ENCODE measurements at places on chromosomes 7 and 10. TPM values are rescaled to one million over a fixed set of nuclear protein-coding genes. Genes with fewer than 3 reads are reported as not detected.

DNA sequence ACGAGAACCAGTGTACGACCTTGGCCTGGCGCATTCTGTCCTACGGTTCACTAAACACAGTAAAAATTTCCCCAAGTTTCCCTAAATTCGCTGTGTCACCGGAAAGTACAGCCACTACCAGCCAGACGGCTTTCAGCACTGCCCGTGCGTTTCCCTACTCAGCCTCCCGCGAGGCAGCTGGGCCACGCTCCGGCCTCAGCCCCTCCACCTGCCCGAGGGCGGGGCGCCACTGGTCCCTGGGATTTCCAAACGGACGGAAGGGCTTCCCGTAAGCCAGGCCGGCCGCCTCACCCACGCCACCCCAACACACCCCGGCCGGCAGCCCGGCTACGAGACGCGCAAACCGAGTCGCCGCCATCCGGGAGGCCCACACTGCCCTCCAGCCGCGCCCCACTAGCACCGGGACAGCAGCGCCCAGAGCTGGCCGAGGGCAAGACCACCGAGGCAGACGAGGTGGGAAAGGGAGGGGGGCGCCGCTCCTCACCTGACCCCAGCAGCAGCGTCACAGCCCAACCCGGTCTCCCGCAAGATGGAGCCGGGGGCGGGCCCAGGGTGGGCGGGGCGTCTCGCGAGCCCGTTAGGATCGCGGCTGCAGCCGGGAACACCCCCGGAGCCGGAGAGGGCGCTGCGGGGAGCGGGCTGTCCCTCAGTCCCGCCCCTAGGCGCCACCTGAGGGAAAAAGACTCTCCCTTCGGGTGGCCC lies at the start of gene ANXA7:
TSS of gene ANXA7 (minus strand) at position 531 of the 702 bp plus-strand sequence. CDS start 13,202 bp downstream, outside the sequence.
- peak; percentile 95 for DNase-seq

GRCh38 chr7:117068511-117069145 lies 115.3 kb downstream of the ST7 start:
- no peak for DNase-seq

EVX1 gene
- not detected for total RNA-seq

GRCh38 chr7:94145602-94146001 lies 141.4 kb upstream of the BET1 start:
- no peak for DNase-seq

DNA sequence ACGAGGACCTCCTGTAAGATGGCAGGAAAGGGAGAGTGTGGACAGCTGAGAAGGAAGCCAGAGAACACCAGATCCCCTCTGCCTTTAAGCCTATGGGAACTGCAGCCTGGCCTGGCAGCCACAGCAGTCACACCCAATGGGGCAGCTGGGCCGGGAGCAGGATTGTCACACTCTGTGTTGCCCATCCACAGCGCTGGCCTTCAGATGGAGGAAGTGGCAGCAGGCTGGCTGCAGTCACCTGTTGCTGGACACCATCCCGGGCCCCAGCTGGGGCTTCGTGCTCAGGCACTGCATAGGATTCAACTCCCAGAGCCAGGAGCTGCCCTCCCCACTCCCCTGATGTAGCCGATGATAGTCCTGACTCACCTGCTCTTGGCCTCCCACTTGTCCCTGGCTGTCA lies 114.4 kb downstream of the COL13A1 start:
- DNase-seq, result no peak

- DNase-seq, result no peak
Observed at GRCh38 chr7:70736715-70737460, 395.1 kb upstream of the GALNT17 start.

AKR1C4 gene
- total RNA-seq, result not detected

GRCh38 chr10:90675621-90676020 lies 182.2 kb downstream of the HTR7 start:
- DNase-seq, result no peak

GRCh38 chr10:93379731-93380575 lies 102.2 kb downstream of the MYOF start:
- peak; percentile 49 for DNase-seq

GRCh38 chr7:133784486-133785001 lies 342.6 kb upstream of the LRGUK start:
- DNase-seq, result no peak

GRCh38 chr10:51386248-51386885 lies 312.1 kb downstream of the PRKG1 start:
- no peak for DNase-seq

GRCh38 chr7:19390795-19391194 lies 245.6 kb upstream of the FERD3L start:
- DNase-seq, result no peak

DNA sequence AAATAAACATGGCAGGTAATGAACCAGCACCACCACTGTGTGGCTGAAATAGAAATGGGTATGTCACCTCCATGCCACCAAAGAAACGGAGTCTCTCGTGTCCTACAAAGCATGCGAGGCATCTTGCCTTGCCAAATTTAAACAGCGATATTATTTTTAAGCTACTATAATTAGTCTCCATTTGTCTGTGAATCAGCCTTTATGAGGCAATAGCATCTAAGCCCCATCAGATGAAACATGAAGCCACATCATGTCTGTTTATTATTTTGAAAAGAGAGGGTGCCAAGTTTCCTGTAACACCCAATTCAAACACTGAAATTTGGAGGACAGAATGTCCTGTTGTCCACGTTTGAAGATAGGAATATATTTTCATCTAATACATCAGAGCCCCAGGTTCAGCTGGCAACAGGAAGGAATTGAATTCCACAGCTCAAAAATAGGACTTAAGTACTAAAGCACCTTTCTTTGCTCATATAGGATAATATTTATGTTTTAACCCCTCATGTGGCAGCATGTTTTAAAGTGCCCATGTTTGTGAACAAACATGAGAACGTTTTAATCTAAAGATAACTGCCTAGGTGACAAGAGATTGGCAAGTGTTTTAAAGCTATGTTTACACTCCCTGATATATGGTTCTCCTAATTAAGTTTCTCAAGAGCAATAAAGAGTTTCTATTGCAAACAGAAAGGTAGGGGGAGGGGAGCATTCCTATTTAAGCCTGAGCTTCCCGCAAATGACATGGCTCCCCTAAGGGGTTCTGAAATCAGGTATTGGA lies 86.8 kb downstream of the SORBS1 start:
- no peak for DNase-seq

METTL27 gene
- total RNA-seq, result 2.8 TPM

PLCE1 gene
- total RNA-seq, result 0.04 TPM

DNA sequence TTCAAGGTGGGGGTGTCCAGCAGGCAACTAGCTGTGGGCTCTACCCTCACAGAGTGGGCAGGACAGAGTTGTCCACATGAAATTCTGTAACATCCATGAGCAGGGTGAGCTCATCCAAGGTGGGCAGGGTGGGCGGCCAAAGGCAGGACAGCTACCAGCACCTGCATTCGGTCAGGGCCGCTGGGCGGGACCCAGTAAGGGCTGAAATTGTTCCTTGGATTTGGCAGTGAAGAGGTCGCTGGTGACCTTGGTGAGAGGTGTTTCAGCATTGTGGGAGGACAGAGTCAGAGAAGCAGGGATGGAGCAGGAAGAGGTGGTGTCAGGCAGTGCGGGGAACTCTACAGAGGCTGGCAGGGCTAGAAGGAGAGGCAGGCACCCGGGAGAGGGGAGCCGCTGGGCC lies 23.9 kb downstream of the ADCYAP1R1 start:
- DNase-seq, result no peak

DNA sequence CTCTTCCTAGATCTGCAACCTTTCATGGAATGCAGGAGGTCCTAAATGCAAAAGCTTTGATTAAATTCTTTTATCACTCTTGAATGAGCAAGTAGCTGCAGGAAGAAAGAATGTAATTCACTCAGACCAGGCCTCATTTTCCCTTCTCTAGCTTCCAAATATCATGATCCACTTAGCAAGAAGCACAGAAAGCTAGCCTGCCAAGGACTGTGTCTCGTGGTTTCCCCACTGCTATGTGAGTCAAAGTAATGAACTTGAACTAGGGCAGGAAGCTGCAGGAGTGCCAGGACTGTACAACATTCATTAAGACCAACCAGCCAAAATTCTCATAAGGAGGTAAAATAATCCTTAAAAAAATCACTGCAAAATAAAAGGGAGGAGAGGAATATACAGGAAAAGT lies 379.2 kb downstream of the CALN1 start:
- no peak for DNase-seq

GRCh38 chr10:72277996-72278667 lies 4.4 kb downstream of the DDIT4 start:
- DNase-seq, result no peak

GRCh38 chr7:103690242-103690974 lies 244.4 kb upstream of the SLC26A5 start:
- DNase-seq, result no peak

CPA1 gene
- not detected for total RNA-seq

GRCh38 chr7:40873248-40873647 lies 738.4 kb downstream of the SUGCT start:
- no peak for DNase-seq

GRCh38 chr7:106023369-106024322 lies 60.6 kb downstream of the CDHR3 start:
- DNase-seq, result no peak

ERVW-1 gene
- not detected for total RNA-seq

DNA sequence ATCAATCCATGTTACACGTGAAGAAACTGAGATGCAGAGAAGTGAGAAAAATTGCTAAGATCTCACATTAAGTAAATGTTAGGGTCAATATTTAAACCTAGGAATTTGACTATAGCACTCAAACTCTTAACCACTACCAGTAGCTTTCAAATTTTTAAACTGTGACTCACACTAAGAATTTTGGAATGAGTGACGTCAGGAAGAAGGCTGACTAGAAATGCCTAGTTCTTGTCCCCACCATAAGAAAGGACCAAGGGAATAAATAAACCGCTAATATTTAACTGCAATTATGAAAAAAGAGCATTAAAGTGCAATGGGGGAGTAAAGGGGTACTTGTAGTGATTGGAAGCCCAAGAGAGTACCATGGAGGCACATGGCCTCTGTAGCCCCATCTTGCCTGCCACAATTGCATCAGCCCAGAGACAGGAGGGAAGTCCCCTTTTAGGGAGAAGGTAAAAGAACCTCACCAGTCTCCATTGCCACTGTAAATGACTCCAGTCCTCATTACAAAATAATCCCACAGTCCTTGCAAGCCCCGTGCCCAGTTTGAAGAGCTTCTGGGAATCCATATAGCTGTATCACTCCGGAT lies 3.5 kb upstream of the AKR1B1 start:
- DNase-seq, result no peak

DNA sequence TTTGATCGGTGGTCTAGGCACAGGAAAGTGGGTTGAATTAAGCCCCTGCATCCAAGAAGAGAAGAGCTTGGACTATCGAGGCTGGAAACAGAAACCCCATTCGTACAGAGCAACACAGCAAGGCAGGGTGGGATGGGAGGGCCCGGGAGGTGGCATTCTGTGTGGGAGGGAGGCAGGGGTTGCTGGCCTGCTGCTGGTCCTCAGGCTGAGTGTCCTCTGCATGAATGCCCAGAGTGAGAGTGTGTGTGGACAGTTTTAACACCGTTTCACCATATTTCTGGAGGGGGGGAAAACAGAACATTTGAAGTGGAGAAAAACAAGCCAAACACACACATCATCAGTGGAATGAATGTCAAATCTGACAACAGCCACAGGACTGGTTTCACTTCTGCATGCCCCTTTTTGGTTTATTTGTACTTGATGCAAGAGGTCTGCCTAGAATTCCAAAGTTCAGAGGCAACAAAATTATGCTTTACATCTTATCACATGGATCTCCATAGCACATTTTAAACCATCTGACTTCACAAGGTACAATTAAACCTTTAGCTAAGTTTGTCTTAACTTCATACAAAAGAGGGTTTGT lies 11.1 kb upstream of the ENO4 start:
- DNase-seq, result no peak

NME8 gene
- not detected for total RNA-seq

- no peak for DNase-seq
Observed at GRCh38 chr10:132407846-132408278, 10.9 kb downstream of the PWWP2B start.

GRCh38 chr10:27744802-27745731 lies 552 bp downstream of the MKX start:
- peak; percentile 12 for DNase-seq

SLC39A12 gene
- not detected for total RNA-seq

DNA sequence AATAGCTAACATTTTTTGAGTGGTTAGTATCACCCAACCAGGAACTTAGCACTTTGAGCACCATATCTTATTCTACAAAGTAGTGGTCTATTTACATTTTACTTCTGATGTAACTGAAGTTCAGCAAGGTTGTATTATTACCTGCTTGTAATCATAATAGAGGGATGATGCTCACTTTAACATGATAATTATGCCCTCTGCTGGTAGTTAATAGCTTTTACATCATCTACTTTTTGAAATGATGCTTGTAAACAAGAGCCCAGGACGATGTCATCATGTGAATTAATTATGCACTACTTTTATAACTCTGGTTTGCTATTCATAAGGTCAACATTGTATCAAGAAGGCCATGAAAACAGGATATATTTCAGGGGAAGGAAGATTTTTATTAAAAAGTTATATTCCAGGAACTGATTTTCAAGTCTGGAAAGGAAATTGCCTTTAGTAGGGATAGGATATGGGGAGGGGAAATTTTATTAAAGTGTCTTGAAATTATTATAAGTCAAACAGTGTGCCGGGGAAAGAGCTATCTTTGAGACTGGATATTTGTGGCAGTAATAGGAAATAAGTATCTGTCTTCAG lies 80.3 kb upstream of the SCIN start:
- DNase-seq, result no peak

- DNase-seq, result no peak
Observed at GRCh38 chr7:20797042-20797461, 10.4 kb upstream of the SP8 start.

GRCh38 chr7:85023066-85023712 lies 163.7 kb downstream of the SEMA3D start:
- peak; percentile 55 for DNase-seq

Measured in activated CD4-positive, alpha-beta T cell treated with anti-CD3 and anti-CD28 coated beads, Interleukin-2, amount 10 ng/mL, durations not matched to agents 7 days and 5 days (primary cell).